Endothelial cell (in vitro differentiated cells): ENCODE measurements at places on chromosomes 5 and 9.

GRCh38 chr9:85290019-85290418 is 451.7 kb downstream of the AGTPBP1 start:
- DNase-seq, result no peak

GRCh38 chr5:33781286-33781685 is 110.5 kb downstream of the ADAMTS12 start:
- no peak for DNase-seq

DNA sequence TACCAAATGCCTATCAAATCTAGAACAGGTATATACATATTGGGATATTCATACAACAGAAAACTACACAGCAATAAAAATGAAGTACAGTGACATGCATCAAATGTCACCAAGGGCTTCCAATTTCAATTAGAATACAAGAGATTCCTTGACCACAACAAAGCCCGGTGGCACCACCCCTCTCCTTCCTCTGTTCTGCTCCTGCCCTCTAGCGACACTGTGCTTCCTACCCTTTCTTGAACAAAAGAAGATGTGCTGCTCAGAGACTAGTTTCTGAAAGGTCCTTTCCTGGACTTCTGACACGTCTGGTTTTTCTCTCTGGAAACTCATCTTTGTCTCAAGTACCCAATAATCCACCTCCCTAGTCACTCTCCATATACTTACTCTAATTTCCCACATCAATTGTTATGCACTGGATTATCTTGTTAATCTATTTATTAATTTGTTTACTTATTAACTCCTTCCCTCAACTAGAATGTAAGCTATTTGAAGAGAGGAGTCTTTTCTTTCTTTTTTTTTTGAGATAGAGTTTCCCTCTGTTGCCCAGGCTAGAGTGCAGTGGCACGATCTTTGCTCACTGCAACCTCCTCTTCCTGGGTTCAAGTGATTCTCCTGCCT is 70.4 kb upstream of the CTSV start:
- peak; percentile 50 for DNase-seq

- peak; percentile 31 for DNase-seq
These were observed 665 bp downstream of the TCF7 start for GRCh38 chr5:134114886-134115805.

GRCh38 chr5:60843936-60844905 is at the start of gene ELOVL7:
Gene ELOVL7, minus strand, starts transcription at chr5:60844269. Its CDS starts 56,872 bp downstream, at chr5:60787397.
- peak; percentile 64 for DNase-seq

DNA sequence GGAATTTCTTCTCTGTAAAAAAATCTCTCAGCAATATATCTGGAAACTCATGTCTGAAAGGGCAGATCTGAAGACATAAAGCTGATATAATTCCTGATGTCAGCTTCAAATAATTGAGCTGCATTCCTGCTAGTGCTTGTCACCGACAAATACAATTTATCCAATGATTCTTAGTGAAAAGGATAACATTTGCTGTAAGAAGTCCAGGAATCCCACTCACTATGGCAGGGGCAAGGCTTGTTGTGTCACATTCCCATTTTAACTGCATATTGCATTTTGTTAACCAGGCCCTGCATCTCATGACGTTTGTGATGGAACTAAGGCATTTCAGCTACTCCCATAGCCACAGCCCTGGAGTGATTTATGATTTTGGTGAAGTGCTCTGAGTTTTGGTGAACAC is 160.1 kb upstream of the DAB2 start:
- no peak for DNase-seq

- DNase-seq, result no peak
These were observed 360.6 kb downstream of the ARRDC3 start for GRCh38 chr5:91022518-91022917.

DNA sequence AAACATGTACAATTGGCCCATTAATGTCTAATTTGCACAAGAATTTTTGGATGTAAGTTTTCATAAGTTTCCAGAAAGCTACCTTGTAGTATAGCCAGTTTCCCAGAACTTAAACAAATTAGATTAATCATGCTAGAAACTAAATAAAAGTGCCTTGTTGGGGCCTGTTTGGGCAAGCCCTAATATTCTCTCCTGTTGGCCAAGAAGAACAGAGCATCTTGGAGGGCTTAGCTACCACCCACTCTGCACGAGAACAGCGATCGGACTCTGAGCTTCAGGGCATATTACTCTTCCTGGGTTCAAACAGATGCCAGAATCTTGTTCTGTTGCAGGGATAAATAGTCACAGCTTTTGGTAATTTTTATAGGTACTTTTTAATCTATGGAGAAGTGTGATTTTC is 88.2 kb downstream of the GAS1 start:
- no peak for DNase-seq

DNA sequence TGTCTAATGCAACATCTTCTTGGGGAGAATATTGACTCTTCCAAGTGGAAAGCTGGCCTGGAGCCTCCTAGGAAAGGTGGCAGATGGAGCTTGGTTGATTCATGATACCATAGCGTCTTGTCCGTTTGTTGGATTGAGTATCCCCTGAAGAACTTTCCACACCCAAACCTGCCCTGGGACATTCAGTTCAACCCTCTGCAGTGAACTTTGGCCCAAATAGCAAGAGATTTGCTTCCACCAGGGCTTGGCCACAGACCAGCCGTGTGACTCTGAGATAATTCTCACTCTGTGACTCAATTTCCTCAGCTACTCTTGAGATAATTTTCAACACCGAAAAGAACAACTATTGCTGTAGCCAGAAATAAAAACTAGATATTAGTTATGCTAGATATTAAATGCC is 108.0 kb upstream of the RAD23B start:
- no peak for DNase-seq

GRCh38 chr9:135835131-135835530 is 72.2 kb downstream of the CAMSAP1 start:
- no peak for DNase-seq

- no peak for DNase-seq
These were observed 5.9 kb upstream of the NACC2 start for GRCh38 chr9:136100700-136101614.

DNA sequence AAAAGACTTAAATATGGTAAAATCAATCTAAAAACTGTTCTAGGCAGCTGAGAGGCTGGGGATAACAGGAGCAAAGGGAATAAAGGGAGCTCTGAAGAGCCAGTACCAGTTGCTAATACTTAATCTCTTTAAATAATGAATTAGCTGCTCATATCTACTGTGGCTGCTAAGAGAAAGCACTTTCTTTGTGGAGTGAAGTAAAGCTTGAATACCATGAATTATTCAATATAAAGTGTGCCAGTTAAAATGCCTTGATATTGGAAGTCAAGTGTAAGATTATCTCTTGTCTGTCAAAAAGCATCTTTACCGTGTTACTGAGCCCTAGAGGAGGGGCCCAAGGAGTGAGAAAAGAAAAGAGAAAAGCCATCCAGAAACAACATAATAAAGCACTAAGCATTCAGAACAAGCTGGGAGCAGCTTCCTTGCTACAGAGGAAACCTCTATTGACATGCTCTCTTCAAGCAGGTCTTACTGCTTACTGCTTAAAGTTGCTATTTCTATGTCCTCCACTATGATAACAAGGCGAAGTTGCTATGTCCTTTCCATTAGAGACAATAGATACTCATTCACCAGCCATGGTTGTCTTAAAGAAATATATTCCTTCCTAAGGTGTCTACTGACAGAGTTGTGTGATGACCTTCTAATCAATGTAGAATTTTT is 297.4 kb downstream of the CETN3 start:
- no peak for DNase-seq

DNA sequence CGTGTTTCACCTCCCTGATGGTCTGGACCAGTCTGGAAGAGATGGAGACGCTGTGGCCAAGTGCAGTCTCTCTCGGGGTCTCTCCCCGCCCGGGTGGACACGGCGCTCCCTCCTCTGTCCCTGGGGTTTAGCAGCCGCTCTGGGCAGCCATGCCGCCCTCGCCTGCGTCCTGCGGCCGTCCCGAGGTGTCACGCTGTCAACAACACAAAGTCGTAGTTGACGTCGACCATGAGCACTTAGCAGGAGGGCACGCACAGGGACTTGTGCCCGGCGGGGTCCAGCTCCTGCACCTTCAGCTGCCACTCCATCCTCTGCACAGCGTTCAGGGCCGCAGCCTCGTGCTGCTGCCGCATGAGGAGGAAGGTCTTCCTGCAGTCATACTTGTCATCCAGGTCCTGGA is 368.9 kb downstream of the CDH9 start:
- DNase-seq, result no peak

DNA sequence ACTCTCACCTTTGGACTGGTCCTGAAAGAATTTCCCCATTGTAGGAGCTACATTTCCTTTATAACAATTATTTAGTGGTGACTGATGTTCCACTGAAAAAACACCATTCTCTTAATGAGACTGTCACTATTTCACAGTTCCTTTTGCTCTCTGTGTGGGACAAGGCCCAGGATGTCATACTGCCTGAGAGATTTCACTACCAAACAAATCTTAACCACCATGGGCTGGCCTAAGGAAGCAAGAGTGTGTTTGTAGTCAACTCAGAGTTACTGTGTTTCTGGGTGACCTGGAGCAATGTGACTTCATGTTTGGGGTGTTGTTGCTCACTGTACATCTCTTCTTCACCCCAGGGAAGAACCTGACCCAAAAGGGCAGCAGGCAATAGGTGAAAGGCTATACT is 50.1 kb upstream of the ZNF608 start:
- no peak for DNase-seq

DNA sequence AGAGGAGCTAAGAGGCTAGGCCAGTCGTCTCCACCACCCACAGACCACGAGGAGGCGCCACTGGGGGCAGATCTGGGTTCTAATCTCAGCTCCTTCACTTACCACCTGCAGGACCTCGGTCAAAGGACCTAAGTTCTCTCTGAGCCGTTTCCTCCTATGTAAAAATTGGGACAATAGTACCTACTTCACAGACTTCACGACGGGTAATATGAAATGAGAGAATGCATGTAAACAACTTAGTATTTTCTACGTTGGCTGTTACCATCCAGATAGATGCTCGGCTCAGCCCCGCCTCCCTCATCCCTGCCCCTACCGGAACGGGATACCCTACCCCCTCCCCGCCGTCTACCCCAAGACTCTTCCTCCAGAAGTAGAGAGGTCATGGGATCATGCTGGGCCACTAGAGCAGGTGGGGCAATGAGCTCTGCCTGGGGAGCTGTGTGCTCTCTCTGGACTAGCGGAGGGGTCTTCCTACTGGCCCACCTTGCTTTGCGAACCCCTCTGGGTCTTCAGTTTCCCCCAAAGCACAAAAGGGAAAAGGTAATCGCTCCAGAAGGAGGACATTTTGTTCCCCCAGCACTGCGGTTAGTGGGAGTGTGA is 541 bp downstream of the GNPDA1 start:
- DNase-seq, result peak; percentile 45

- DNase-seq, result no peak
These were observed 87.6 kb upstream of the PLCXD3 start for GRCh38 chr5:41598011-41598410.

GRCh38 chr5:32808783-32809182 is 97.7 kb downstream of the NPR3 start:
- no peak for DNase-seq

GRCh38 chr5:67842806-67843205 is 372.8 kb upstream of the PIK3R1 start:
- no peak for DNase-seq

DNA sequence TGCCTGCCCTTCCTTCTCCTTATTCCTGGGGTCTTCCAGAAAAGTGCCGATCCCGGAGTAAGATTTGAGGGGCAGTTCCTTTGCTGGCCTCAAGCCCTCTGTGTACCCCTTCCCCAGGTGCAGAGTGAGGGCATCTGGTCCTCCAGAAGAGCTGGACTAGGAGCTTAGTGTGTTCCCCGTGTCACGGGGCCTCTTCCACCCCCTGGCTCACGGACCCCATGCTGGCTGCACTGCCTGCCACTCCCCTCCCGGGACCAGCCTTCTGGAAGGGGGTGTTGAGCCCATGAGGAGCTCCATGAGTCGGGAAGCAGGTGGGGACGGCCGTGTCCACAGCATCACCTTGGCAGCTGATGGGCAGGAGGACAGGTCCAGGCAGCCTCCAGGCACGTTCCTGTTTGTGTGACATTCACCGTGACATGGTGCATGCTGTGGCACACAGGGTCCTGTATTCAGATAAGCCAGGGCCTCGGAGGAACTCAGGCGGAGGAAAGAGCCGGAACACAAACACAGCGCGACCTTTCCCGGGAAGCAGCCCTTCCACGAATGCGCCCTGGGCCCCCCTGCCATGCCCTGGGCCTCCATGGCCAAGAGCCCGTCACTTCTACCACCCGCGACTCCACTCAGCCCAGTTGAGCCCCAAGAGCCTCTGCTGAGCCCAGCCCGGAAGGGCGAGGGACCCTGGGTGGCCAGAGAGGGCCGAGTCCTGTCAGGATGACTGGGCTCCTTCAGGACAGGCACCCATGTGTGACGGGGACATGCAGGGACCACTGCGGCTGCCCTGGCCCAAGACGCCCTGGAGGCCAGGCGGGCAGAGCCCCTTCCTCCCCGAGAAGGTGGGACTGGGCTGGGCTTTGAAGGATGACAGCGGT is 5.9 kb upstream of the LCN1 start:
- no peak for DNase-seq

DNA sequence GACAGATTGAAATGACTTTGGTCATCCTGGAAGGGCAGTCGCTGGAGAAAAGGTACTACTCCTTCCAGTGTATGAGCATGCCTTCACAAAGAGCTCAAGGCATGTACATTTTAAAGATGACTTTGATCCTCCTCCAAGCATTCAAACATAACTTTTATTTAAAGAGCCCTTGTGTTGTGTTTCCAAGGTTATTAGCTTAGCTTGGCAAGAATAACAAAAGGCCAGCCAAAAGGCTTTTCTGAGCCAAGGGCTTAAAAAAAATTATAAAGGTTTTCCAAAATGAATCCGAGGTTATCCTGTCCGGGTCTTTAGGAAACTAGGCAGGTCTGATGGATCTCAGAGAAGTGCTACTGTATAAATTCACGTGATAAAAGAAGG is 71.0 kb upstream of the PLPP6 start:
- no peak for DNase-seq

- DNase-seq, result no peak
These were observed 400.9 kb upstream of the SGCD start for GRCh38 chr5:155926031-155926430.

DNA sequence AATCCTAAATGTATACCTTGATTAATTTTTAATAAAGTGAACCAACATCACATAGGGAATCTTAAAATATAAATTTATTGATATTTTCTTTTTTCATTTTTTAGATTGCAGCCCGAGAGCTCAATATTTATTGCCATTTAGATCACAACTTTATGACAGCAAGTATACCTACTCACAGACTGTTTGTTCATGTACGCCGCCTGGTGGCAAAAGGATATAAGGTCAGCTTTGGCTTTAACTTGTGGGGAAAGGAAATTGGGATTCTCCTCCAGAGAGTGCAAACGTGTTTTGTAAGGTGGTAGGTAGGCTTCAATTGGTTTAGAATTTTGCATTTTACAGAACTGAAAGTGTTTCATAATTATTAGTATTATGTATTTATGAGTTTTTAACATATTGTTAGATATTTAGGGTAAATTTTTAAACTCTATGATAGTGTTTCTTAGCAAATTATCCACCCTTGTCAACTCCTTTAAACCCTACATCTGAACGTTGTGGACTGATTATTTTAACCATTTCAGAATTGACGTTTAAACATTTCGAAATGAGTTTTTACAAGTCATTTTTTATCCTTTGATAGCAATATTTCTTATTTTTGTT is 17.5 kb upstream of the DHFR start:
- DNase-seq, result peak; percentile 77

- no peak for DNase-seq
These were observed 215.7 kb downstream of the GAS1 start for GRCh38 chr9:86731511-86732063.

- no peak for DNase-seq
These were observed 7.5 kb downstream of the PFDN1 start for GRCh38 chr5:140295414-140295813.
